ENCODE measurements at places on chromosomes 4 and X.

- H3K27me3 ChIP-seq, result no peaks in the 10 kb centered on the region
- H3K4me3 ChIP-seq, result no peak overlapping the region
- H3K36me3 ChIP-seq, result peaks cover 9% of the 10 kb centered on the region
- H3K27ac ChIP-seq, result no peak overlapping the region
- peaks cover 39% of the 10 kb centered on the region for H3K4me1 ChIP-seq
Observed at GRCh38 chrX:103372886-103373285, 3.5 kb upstream of the BEX3 start.

- no peaks in the 10 kb centered on the region for H3K36me3 ChIP-seq
- H3K27ac ChIP-seq, result peak overlapping the region; percentile 60
- H3K27me3 ChIP-seq, result peaks cover 90% of the 10 kb centered on the region
- H3K4me3 ChIP-seq, result peak overlapping the region; percentile 68
- peaks cover 57% of the 10 kb centered on the region for H3K4me1 ChIP-seq
Observed at GRCh38 chr4:176654565-176655216, 138.0 kb downstream of the VEGFC start.

- no peak overlapping the region for H3K27ac ChIP-seq
Observed at GRCh38 chr4:42642845-42643615, 13.9 kb downstream of the ATP8A1 start.

GRCh38 chr4:4302416-4302815, 12.4 kb downstream of the ZBTB49 start:
- no peaks in the 10 kb centered on the region for H3K27me3 ChIP-seq
- no peaks in the 10 kb centered on the region for H3K4me1 ChIP-seq
- peaks cover 24% of the 10 kb centered on the region for H3K36me3 ChIP-seq
- DNase-seq, result no peak
- no peak overlapping the region for H3K27ac ChIP-seq
- no peak overlapping the region for H3K4me3 ChIP-seq

- peak; percentile 0 for DNase-seq
- H3K27me3 ChIP-seq, result peaks cover 13% of the 10 kb centered on the region
- no peak overlapping the region for H3K4me3 ChIP-seq
- peaks cover 8% of the 10 kb centered on the region for H3K4me1 ChIP-seq
Observed at GRCh38 chrX:53882331-53882730, 161.9 kb downstream of the PHF8 start.

DNA sequence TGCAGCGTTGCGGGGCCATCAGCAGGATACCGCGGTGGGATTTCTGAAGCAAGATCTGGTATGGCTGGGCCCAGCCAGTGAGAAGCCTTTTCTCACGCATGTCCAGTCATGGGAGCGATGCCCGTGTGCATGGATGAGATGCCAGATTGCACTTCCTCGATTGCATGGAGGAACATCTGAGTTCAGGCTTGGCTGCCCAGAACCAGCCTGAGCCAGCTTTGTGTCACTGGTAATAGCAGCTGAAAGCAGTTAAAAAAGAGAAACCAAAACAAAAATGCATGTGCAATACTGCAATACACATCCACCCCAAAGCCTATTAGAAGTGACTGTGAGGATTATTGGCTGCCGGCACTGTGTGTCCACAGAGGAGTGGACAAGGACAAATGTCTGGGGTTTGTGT, 59.3 kb downstream of the PSAPL1 start:
- peaks cover 6% of the 10 kb centered on the region for H3K4me1 ChIP-seq
- H3K27me3 ChIP-seq, result peaks cover 68% of the 10 kb centered on the region
- H3K36me3 ChIP-seq, result no peaks in the 10 kb centered on the region

DNA sequence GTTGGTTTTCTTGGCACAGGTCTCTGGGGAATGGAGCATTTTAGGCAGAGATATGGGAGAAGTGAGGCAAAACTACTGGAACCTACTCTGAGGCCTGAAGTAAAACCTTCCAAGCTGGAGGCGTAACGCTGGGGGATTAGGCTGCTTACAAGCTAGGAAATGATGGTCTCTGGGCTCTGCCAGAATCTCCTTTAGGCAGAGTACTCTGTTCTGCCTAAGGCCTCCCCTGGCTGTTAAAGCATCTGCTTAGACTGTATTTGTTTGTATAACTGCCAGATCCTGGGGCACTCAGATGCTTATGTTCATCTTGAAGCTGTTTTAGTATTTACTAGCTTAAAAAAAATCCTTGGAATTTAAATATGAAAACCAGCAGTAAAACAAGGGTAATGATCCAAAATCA, 822.2 kb downstream of the RPA4 start:
- no peaks in the 10 kb centered on the region for H3K27me3 ChIP-seq
- peaks cover 16% of the 10 kb centered on the region for H3K4me1 ChIP-seq
- peak; percentile 29 for DNase-seq
- H3K4me3 ChIP-seq, result peak overlapping the region; percentile 43
- peak overlapping the region; percentile 68 for H3K27ac ChIP-seq

GRCh38 chr4:59700651-59701050, 1499.5 kb upstream of the ADGRL3 start:
- H3K4me1 ChIP-seq, result no peaks in the 10 kb centered on the region
- no peak for DNase-seq
- peaks cover 2% of the 10 kb centered on the region for H3K27me3 ChIP-seq
- no peak overlapping the region for H3K4me3 ChIP-seq
- no peak overlapping the region for H3K27ac ChIP-seq
